Psoas muscle (tissue), 8 donors: ENCODE measurements at places on chromosomes 1 and 21. TPM values are rescaled to one million over a fixed set of nuclear protein-coding genes. Genes with fewer than 3 reads are reported as not detected.

DENND2D gene
- 0.31 TPM for polyA plus RNA-seq

TMEM82 gene
- polyA plus RNA-seq = not detected

NCMAP gene
- polyA plus RNA-seq = 0.04 TPM

PKLR gene
- polyA plus RNA-seq = not detected

SMPDL3B gene
- 0.03 TPM for polyA plus RNA-seq

FNDC10 gene
- polyA plus RNA-seq = 0.96 TPM

SPTA1 gene
- polyA plus RNA-seq = 0.05 TPM

ADGRB2 gene
- 0.44 TPM for polyA plus RNA-seq

CITED4 gene
- polyA plus RNA-seq = 5.6 TPM

GFI1 gene
- not detected for polyA plus RNA-seq

PGLYRP4 gene
- not detected for polyA plus RNA-seq

BCAS2 gene
- 52.5 TPM for polyA plus RNA-seq

CFAP410 gene
- 10.1 TPM for polyA plus RNA-seq

LCE3D gene
- polyA plus RNA-seq = not detected

OLIG2 gene
- not detected for polyA plus RNA-seq

C8A gene
- not detected for polyA plus RNA-seq

RNU1-4 gene
- polyA plus RNA-seq = not detected

S100A12 gene
- polyA plus RNA-seq = 0.40 TPM

S100A7 gene
- not detected for polyA plus RNA-seq

NBPF10 gene
- 0.43 TPM for polyA plus RNA-seq

CIART gene
- polyA plus RNA-seq = 1.6 TPM

PTPRF gene
- 0.93 TPM for polyA plus RNA-seq

GBP4 gene
- 4.5 TPM for polyA plus RNA-seq

ADAMTS1 gene
- polyA plus RNA-seq = 15.7 TPM

KLF17 gene
- polyA plus RNA-seq = not detected

PDZK1 gene
- polyA plus RNA-seq = 1.6 TPM

TIAM1 gene
- 0.31 TPM for polyA plus RNA-seq

JAK1 gene
- 34.0 TPM for polyA plus RNA-seq

LCA5L gene
- 1.2 TPM for polyA plus RNA-seq

IL6R gene
- polyA plus RNA-seq = 80.8 TPM

GBP7 gene
- polyA plus RNA-seq = not detected

CFAP45 gene
- 0.13 TPM for polyA plus RNA-seq

ARF1 gene
- 257 TPM for polyA plus RNA-seq

KCNJ10 gene
- polyA plus RNA-seq = 0.01 TPM

INAVA gene
- polyA plus RNA-seq = not detected

ARHGAP30 gene
- polyA plus RNA-seq = 0.73 TPM

GUCA2B gene
- polyA plus RNA-seq = 0.06 TPM

PBX1 gene
- 24.5 TPM for polyA plus RNA-seq

RPTN gene
- polyA plus RNA-seq = not detected

COL9A2 gene
- 0.18 TPM for polyA plus RNA-seq

S100A11 gene
- polyA plus RNA-seq = 61.2 TPM

LCE2C gene
- not detected for polyA plus RNA-seq

LRRC8B gene
- 3.3 TPM for polyA plus RNA-seq

LYPLAL1 gene
- 11.3 TPM for polyA plus RNA-seq

PLEKHA6 gene
- polyA plus RNA-seq = 0.92 TPM

PLA2G5 gene
- 0.46 TPM for polyA plus RNA-seq

CRP gene
- 0.05 TPM for polyA plus RNA-seq

KRTAP12-2 gene
- polyA plus RNA-seq = not detected

TGFB2 gene
- polyA plus RNA-seq = 0.43 TPM

FCRL5 gene
- 0.07 TPM for polyA plus RNA-seq

COL8A2 gene
- 0.12 TPM for polyA plus RNA-seq
